Sciatic nerve (tissue), 2 donors: ENCODE measurements at places on chromosomes 16 and 17. TPM values are rescaled to one million over a fixed set of nuclear protein-coding genes. Genes with fewer than 3 reads are reported as not detected.
A peak's percentile ranks its signal among the peaks of the same experiment; 100 is the strongest.

DNA sequence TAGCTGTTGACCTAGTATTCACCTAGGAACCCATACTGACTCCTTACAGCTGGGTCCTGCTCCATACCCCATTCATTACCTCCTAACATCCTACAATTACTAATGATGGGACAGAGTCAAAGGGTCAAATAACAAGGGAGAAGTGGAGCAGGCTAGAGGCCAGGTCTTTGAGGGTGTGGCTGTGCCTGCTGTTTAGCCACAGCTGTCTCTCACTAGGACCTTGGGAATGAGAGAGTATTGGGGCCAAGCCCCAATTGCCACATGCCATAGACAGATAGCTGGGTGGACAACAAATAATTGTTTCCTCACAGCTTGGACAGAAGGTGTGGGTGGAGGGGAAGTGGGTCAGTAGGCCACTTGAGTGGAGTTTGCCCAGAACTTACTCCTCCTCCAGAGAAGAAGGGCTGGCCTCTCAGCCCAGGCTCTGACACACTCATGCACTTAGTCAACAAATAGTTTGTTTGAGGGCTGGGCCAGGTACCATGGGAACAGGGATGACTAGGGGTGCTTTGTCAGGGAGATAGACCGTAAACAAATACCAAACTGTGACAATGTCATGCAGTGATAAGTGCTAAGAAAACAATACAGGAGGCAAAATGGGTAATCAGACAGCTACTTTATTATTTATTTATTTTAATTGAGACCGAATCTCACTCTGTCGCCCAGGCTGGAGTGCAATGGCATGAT lies 10.2 kb upstream of the CENPT start:
- DNase-seq, result no peak

- no peak for DNase-seq
Observed at GRCh38 chr17:49180998-49181635, 29.3 kb downstream of the GNGT2 start.

- DNase-seq, result no peak
Observed at GRCh38 chr17:67836205-67836987, 11.1 kb downstream of the BPTF start.

DNA sequence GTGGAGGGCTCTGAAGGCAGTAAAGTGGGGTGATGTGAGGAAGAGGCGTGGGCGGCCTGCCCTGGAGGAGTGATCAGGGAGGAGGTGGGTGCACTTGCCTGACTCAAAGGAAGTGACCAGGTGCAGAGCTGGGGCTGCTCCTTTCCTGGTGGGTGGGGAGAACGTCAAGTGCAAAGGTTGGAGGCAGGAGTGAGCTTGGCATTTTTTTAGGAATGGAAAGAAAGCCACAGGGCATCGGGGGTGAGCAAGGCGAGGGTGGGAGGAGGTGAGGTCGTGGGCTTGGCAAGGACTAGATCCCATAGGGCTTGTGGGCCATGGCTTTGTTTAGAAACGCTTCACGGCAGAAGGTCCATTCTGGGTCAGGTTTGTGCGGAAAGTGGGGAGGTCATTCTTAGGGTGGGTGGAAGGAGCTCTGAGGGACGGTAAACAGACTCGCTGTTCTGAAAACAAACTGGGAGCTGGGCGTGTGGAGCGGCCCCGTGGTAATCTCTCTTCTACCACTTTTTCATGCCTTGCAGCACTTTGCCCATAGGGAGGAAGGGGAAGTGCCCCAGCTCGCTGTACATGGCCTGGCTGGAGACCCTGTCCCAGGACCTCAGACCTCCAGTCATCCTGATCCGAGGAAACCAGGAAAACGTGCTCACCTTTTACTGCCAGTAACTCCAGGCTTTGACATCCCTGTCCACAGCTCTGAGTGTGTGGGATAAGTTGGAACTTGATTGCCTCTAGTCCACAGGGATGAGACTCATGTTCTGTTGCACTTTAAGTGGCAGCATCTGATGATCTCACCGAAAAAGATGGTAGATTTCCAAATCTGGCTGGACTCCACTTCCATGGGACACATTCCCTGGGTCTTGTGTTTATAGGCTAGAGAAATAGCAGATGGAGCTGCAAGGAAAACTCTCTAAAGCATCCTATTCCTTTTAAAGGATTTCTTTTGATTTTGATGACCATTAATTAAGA lies 18.9 kb upstream of the HERPUD1 start:
- no peak for DNase-seq

DNA sequence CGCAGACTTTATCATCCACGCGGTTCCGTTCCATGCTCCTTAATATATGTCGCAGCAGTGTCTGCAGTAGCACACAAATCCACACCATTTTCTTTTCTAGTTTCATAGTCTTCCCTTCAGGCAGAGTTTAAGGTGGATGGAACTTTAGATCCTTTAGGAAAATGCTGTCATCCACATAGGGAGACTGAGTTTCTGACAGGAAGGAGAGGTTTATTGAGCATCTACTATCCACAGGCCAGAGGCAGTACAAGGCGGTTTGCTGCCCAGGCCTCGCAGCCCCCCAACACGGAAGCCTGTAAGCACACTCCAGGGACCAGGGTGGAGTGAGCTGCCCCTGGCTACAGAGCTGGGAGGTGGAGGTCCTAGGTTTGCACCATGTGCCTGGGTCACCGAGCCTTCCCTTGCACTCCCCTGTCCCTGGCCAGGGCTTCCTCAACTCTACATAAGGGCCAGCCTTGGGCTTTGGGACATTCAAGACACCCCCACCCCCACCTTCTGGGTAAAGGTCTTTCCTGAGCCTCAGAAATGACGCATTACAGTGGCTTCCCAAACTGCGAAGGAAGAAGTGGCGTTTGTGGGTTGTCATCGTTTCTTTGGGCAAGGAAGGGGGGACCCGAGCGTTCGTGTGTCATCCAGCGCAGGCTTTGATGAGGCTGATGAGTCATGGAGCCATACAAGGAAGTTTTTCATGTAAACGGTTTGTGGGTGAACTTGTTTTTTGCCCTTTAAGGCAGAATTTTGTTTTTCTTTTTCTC lies 146.5 kb upstream of the PLCG2 start:
- DNase-seq, result no peak

GRCh38 chr16:35574454-35575431 lies 2115.3 kb downstream of the TP53TG3F start:
- no peak for DNase-seq

DNA sequence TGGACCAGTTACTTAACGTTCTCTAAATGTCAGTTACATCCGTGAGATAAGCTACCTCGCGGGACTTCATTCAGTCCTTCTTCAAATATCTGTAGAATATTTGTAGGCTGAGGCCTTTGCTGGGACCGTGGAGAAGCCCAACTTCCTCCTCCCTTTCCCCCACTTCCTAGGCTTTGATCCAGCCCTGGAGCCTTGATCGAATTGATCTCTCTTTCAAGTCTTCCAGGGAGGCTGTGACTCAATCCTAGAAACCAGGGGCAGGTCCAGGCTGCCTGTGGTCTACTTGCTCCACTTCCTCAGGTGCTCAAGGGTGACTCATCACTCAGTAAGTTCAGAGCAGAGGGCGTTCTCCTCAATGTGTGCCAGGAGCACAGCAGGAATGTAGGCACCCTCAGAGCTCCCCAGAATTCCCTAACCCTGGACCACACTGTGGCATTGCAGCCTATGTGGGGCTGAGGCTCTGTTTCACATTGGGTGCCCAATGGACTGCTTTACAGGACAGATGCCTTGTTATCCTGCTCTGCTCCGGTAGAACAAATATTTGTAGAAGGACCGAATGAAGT lies 11.2 kb upstream of the CEP20 start:
- DNase-seq, result no peak

GRCh38 chr16:31148281-31148728 lies 1.6 kb downstream of the PRSS36 start:
- no peak for DNase-seq

DNA sequence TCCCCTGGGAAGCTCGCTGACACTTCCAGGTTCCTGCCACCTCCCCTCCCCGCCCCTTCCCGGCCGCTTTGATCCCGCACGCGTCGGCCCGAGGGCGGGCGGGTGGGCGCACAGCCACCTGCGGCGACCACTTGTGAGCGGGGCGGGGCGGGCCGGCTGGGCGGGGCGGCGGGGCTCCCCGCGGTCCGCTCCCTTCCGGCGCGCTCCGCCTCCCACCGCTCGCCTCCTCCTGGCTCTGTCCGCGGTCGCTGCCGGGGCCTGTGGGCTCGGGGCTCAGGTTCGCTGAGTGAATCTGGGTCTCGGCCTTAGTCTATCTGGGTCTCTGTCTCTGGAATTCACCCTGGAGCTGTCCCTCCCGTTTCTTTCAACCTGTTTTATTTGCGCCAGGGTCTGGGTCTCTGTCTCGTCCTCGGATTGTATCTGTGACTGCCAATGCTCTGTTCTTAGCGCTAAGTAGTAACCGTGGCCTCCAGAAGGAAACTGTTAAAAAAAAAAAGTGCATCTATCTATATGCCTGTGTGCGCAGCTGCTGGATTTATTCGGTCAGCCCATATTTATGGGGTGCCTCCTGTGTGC lies 2.7 kb upstream of the HES7 start:
- DNase-seq, result peak; percentile 75

- DNase-seq, result no peak
Observed at GRCh38 chr16:82833378-82833993, 206.7 kb downstream of the CDH13 start.

DNA sequence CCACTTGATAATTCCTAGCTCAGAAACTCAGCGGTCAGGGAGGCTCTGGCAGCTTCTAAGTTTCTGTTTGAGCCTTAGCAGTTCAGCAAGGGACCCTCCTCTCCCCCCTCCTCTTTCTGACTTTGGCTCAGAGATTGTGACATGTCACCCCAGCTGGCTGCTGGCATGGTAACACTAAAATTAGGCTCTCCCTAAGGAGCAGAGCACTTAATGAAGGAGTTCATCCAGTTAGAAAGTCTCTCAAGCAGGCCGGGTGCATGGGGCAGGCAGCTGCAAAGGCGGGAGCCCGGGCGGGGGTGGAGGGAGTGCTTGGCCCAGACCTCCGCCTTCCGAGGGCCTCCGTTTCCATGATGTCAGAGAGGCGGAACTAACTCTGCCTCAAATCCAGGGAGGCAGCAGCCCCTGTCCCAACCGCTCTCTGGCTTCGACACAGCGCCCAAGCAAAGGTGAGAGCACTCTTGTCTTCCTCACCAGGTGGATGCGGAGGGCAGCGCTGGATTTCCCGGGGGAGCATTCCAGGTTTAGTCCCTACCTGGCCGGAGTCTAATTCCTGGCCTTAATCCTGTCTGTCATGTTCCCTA lies 128.0 kb upstream of the PLCG2 start:
- DNase-seq, result peak; percentile 87

DNA sequence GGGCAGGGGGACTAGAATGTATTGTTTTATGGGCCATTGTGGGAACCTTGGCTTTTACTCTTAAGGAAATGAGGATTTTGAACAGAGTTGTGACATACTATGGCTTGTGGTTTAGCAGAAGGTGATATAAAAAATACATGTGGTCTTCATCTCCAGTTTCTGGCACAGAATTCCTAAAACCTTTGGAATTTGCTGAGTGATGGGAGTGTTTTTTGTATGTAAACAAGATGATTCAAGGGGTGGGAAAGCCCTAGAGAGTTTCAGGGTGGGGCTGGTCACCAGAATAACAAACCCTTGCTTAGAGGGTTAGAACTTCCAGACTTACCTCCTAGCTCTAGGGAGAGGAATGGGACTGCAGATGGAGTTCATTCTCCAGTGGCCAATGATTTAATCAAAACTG lies 316.1 kb downstream of the PHKB start:
- DNase-seq, result no peak

GRCh38 chr16:75261590-75262078 lies 10.2 kb upstream of the BCAR1 start:
- no peak for DNase-seq

- DNase-seq, result no peak
Observed at GRCh38 chr17:8969901-8970300, 4.4 kb upstream of the PIK3R5 start.

DNA sequence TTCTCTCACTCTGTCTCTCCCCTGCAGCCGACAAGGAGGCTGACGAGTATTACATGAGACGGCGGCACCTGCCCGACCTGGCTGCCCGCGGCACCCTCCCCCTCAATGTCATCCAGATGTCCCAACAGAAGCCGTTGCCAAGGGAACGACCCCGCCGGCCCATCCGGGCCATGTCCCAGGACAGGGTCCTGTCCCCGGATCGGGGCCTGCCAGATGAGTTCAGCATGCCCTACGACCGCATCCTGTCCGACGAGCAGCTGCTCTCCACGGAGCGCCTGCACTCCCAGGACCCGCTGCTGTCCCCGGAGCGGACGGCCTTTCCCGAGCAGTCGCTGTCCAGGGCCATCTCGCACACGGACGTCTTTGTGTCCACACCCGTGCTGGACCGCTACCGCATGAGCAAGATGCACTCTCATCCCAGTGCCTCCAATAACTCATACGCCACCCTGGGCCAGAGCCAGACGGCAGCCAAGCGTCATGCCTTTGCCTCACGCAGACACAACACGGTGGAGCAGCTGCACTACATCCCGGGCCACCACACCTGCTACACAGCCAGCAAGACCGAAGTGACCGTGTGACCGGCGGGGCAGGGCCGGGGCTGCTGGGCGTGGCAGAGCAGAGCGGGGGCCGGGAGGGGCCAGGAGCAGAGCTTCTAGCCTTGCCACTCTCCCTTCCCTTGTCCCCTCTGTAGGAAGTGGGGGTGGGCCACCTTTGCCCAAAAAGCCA lies 40.4 kb upstream of the DNAH9 start:
- no peak for DNase-seq

GRCh38 chr17:75856062-75856756 lies 1.1 kb upstream of the WBP2 start:
- DNase-seq, result no peak

- no peak for DNase-seq
Observed at GRCh38 chr16:77500934-77501664, 66.3 kb upstream of the ADAMTS18 start.

GRCh38 chr16:381789-382717 lies at the start of gene PGAP6:
Gene PGAP6 (minus strand): TSS chr16:381978. CDS start chr16:381821, 157 bp downstream.
- DNase-seq, result peak; percentile 78

- DNase-seq, result no peak
Observed at GRCh38 chr17:40686192-40686591, 17.4 kb downstream of the KRT24 start.

DNA sequence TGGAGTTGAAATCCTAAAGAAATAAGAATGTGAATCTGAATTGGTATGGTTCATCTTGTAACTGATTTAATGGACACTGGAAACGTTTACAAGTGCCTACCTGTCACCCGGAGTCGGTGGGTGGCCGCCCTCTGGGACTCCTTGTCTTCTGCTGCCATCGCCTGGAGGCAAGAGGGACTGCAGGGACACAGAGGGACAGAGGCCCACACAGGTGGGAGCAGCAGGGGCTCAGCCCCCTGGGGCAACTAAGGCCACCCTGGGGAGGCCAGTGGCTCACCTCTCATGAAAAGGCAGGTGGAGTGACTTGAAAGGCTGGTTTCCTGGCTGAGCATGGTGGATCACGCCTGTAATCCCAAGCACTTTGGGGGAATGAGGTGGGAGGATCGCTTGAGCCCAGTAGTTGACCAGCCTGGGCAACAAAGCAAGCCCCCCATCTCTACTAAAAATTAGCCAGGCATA lies 23.2 kb downstream of the TMEM92 start:
- DNase-seq, result peak; percentile 87

MYH8 gene
- total RNA-seq, result not detected

SPATA22 gene
- 0.67 TPM for total RNA-seq

PRSS33 gene
- total RNA-seq, result not detected

TSNAXIP1 gene
- 1.5 TPM for total RNA-seq

VAT1L gene
- 36.1 TPM for total RNA-seq

GJD3 gene
- not detected for total RNA-seq

NPIPB13 gene
- total RNA-seq, result 35.0 TPM

HAS3 gene
- 2.7 TPM for total RNA-seq
